ENCODE measurements at places on chromosomes 11 and 22.

GRCh38 chr11:25988178-25988577 is 343.8 kb upstream of the ANO3 start:
- DNase-seq, result no peak

GRCh38 chr11:72574548-72575460 is 99.4 kb downstream of the PDE2A start:
- no peak for DNase-seq

DNA sequence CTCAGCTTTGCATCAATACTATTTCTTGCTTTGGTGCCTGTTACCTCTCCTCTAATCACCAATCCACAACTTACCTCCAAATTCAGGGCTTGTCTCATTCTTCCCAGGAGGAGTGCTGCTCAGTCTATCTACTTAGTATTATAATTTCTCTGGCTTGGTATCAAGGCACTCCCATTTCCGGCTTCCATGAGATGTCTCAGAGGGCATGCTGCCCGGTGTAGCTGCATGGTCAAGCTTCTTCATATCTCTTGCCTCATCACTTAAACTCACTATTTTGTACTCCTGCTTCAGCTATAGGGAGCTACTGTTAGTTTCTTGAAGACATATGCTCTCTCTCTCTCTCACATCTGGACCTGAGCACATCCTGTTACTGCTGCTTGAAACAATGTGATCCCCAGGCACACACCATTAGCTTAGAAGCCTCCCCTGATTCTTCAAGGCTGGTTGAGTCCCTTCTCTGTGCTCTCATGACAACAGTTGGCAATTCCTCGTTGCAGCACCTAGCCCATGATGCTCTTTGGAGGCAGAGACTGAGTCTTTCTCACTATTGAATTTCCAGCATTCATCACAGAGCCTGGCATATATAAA is 182.8 kb upstream of the SYN3 start:
- no peak for DNase-seq

DNA sequence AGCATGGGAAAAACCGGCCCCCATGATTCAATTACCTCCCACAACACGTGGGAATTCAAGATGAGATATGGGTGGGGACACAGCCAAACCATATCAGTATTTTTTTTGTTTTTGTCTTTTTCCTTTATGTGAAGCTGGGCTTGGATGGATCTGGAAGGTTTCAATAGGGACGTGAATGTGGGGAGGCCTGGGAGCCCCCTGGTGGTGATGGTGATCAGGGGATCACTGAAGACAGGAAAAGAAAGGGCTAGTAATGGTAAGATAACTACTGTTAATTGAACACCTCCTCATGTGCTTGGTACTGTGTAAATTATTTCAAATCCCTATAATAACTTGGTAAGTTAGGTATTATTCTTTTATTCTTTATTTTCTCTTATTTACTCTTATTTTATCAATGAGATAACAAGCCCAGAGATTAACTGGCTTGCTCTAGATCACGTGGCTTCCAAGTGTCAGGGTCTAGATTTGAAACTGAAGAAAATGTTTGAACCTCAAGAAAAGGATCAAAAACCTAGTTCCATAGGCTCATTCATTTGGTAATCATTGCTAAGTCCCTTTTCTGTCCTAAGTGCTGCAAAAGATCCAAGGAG is 364.2 kb downstream of the TENM4 start:
- DNase-seq, result peak; percentile 77

DNA sequence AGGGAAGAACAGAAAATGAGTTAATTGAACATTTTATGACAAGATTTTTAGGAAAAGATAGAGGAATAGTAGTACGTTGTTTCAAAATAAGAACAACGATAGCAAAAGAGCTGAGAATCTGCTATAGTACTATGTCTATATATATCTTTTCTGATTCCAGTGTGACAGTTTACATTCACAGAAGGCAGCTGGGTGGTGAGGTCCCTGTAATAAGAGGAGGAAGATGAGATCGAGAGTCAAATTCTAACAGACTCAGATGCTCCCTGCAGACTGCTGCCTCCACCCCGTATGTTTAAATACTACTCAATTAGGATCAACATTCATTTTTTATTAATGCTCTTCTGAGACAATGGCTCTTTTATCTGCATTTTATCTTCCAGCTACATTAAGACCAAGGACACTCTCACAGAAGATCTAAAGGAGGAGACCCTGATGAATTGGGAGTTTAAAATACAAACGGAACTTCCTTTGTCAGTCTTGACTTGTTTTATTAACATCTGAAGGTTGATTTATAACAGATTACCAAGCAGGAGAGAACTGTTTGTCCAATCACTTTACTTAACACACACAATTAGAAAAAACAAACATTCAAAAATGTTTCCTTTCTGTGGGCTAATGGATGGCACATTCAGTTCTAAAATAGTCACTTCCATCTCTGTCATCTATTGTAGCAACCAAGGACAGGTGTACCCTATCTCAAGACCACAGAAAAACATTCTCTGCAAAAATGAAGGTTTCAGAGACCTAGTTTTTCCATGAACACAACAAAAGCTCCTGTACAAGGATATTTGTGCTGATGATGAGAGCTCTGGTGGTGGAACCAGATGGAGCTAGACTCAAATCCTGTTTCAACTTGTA is 240.2 kb downstream of the CADM1 start:
- DNase-seq, result no peak

DNA sequence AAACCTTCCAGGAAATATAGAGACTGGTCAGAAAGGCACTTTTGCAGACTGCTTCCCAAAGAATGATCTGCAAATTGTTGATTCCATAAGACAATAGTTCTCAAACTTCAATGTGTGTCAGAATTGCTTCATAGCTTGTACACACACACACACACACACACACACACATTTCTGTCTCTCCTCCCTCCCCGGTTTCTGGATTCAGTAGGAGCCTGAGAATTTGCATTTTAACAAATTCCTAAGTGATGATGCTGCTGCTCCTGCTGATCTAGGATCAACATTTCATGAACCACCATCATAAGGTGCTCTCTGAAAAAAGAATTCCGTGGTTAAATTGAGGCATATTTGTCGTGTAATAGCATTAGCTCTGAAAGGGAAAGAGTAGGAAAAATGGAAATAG is 35.3 kb upstream of the FZD4 start:
- DNase-seq, result no peak

- DNase-seq, result no peak
Measured at GRCh38 chr22:44752285-44753188, at the start of gene ARHGAP8. Gene ARHGAP8 (plus strand): TSS chr22:44752575. CDS start chr22:44786528, 33,953 bp downstream.

DNA sequence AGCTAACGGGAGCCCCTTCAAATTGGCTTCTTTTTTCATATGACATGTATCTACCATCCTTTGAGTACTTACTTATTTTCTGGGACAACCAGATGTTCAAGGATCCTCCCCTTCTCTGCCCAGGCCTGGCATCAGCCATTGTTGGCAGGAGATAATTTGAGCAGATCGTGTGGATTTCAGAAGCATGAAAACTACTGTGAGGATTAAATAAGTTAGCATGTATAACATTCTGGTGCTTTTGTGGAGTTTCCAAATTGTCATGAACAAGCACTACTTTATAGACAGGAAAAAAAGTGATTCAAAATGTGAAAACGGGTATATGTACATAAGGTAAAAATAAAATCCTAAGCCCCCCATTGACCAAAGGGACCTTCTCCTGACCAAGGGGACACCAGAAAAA is 2.1 kb upstream of the NADSYN1 start:
- no peak for DNase-seq

DNA sequence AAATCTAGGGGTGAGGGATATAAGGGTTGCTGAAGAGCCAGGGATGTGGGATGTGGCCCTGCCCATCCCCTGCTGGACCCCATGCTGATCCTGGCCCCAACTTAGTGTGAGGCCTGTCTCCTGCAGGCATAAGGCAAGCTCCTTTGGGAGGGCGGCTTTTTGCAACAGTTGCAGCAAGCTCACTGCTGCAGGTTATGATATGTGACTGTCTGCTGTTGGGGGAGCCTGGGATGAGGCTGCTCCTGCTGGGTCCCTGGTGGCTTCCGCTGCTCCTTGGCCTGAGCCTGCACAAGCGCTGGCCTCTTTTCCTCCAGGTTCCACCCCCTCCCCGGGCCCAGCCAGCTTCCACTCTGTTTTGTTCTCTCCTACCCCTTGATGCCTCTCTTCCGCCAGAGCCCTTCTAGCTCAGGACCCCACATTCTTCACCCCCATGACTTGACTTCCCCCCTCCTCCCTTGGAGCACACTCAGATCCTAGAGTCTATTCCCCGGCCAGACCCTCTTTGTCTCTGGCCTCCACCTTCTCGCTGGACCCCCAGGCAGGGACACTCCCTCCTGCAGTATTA is 35.0 kb upstream of the SYT13 start:
- DNase-seq, result no peak

GRCh38 chr22:44698531-44699421 is 3.2 kb upstream of the PRR5 start:
- DNase-seq, result no peak

DNA sequence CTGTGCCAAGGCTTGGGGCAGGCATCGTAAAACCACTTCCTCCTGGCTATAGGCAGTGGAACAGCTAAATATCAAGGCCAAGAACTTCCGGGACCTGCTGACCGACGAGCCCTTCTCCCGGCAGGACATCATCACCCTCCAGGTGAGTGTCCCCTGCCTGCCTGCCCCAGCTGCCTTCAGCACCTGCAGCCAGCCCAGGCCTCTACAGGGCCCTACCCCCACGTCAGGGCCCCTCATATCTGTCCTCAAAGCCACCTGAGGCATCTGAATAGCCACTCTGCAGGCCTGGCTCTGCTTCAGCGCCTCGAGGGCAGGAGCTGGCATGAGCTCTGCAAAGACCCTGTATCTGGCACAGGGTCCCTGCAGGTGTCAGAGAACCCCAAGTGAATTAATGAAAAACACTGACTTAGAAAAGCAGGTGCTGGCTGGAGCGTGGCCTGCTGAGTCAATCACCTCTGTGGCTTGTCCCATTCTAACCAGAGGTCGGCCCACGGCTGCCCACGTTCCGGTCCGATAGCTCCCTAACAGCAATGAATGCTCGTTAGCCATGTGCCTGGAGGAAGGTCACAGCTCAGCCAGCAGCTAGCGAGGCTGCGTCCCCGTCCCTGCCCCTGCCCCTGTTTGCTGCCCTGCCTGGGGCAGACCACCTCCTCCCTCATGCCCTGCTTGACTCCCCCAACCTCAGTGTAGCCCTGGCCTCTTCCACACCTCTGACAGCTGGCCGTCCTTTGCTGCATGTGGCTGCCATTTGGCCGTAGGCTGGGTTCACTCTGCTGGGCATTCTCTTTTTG is 16.8 kb downstream of the PPIL2 start:
- DNase-seq, result no peak

- DNase-seq, result no peak
Measured at GRCh38 chr11:63866211-63866610, 27.3 kb downstream of the MARK2 start.

DNA sequence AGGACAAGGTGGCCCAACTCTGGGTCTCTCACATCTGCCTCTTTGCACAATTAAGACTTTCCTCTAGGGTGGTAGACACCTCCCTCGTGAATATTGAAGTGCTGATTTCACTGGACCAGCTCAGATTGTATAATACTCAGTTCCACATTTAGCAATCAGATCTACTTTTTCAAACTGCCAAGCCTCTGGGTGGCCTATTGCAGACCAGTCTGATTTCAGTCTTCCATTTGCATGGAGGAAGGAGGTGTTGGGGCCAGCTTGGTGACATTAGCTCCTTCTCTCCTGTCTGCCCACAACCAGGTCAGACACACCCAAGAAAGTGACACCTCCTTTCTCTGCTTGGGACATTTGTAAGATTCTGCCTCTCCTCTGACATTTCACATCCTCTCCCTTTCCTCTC is 78.2 kb downstream of the PPFIBP2 start:
- no peak for DNase-seq

DNA sequence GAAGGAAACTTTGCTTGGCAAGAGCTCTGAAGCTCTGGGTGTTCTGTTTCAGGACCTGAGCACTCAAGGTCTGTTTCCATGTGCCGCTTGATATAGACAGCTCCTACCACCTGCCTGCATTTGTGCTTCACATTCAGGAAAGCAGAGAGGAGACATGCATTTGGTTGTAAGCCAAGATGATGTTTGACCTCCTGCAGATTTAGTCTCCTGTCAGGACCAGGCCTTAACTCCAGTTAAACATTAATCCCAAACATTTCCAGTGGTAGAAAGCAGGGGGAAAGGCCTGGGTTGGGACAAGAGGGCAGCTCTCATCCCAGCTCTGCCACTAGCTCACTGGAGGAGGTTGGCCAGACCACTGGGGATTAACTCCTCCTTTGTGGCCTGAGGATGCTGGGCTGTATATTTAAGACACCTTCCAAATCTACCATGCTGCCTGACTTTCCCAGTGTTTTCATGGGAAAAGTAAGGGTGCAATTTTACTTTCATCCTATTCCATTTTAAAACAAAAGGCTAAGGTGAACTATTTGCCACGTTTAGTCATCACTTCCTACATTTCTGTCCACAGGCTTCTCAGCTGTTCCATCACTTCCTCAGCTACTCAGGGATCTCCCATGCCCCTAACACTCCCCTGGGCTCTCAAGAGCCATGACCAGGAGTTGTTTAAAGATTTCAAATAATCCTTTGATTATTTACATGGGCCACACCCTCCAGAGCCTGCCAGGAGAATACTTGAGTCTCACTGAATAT is 80.9 kb downstream of the INSC start:
- no peak for DNase-seq

- no peak for DNase-seq
Measured at GRCh38 chr22:33409079-33409478, 350.9 kb upstream of the SYN3 start.

GRCh38 chr11:36736103-36736502 is 138.1 kb upstream of the RAG2 start:
- DNase-seq, result no peak

GRCh38 chr11:93407777-93408401 is 77.3 kb downstream of the DEUP1 start:
- DNase-seq, result no peak

DNA sequence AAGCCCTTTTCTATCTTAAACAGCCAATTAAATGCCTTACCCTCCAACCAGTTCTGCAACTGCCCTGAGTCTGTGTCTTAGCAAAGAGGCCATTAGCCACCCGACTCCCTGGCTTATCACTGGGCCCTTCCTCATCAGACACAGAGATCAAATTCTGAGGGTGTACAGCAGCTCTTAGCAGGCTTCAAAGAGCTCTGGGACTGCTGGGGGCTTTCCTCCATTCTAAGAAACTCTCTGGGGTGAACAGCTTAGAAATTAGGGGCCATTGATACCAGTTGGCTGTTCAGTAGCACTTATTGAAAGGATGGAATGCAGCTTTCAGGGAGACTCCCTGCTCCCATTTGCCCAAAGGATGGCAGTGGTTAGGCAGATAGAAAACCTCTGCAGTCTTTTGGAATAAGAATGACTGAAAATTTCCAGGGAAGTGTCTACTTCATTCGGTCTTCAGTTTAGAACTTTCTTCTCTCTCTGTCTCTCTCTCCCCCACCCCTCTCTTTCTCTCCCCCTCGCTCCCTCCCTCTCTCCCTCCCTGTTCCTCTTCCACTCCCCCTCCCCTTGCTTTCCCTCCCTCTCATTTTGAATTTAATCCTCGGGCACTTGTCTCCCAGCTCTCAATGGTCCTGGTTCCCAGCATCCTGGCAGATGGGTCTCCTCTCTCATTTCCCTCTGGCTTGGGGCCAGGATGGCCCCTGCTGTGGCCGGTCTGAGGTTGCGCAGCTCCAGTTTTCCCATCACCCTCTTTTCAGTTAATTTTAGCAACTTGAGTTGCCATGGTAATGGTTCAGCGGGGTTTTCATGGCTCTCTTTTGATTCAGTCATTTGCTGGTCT is 76.4 kb downstream of the COMMD9 start:
- no peak for DNase-seq

GRCh38 chr11:19441288-19441687 is 200.5 kb upstream of the E2F8 start:
- no peak for DNase-seq

Measured in Karpas-422 (cell line).